NCI-H2029 treated with DMSO at 0.1 percent for 48 hours (cell line): ENCODE measurements at places on chromosomes 4 and X.

DNA sequence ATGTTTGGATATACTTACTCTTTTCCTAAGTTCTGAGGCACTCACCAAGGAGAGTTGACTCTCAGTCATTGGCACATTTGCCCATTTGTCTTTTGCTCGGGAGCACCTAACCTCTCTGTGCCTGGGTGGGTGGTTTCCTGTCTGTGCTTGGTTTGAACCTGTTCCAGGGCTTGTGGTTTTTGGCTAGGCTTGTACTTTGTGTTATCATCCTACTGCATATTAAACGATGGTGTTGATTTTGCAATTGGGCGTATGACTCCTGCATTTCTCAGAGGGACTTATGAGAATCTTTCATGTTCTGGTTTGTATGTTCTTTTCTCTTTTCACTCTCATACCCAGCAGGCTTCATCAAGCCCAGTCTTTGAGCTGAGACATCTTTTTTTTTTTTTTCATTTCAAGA is 161.7 kb downstream of the BTC start:
- peak; percentile 16 for DNase-seq

DNA sequence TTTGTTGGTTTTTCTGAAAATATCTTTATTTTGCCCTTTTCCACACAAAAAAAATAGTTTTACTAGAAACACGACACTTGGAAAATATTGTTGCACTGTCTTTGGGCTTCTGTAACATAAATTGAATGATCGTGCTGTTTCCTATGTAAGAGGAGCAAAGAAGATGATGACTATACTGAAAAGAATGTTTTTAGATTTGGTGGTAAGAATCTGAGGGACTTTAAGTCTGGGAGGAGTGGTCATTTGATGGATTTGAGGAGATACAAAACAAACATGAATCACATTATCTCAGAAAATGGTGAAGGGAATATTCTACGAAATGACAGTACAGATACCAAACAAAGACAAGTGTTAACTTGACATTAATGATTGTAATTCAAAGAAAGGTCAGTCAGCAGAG is 328.8 kb downstream of the ADAM29 start:
- DNase-seq: no peak

DNA sequence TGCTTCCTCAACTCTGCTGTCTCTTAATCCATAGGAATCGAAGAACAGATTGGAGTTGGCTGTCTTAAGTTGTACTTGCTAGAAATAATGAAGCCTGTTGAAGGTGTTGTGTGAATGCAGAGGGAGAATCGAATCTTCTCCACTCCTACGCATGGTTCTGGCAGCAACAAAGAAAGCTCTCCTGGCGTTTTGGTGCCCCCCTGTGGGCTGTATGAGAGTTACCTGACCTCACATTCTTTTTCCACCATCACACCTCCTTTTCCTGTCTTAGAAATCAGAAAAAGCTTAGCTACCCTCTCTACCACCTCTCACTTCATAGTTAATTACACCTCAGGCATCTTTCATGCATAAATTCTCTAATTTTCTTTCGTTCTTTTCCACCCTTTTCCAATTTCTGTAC is 16.3 kb downstream of the KLF8 start:
- peak; percentile 5 for DNase-seq

DNA sequence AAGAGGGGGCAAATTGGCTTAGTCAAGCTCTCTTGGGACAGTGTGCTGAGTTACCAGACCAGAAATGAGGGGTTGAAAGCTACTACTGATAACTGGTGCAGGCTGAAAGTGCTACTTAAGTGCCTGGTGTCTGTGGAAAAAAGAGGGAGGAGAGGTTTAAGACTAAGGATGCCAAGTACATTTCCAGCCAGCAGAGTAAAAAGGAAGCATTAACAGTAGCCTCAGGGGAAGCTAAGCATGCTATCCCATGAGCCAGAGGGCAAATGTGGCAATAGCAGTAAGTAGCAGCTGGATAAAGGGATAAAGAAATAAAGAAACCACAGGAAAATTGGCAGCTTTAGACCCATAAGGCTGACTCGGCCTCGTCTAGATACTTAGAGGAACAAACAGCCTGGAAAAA is 196.3 kb upstream of the MAB21L2 start:
- DNase-seq: peak; percentile 15

GRCh38 chr4:98928131-98928504 is 815 bp downstream of the EIF4E start:
- peak; percentile 35 for DNase-seq

GRCh38 chr4:151801547-151802516 is 41.0 kb upstream of the GATB start:
- peak; percentile 3 for DNase-seq

DNA sequence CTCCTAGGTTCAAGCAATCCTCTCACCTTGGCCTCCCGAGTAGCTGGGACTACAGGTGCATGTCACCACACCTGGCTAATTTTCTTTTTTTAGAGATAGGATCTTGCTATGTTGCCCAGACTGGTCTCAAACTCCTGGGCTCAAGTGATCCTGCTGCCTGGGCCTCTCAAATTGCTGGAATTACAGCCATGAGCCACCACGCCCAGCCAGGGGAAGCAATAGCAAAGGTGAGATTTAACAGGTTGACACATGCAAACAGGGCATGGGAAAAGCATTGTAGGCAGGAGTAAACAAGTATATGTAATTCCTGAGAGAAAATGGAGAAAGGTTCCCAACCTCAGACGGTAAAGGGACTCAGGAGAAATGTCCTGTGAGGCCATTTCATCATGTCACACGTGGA is 33.6 kb upstream of the TBL1X start:
- no peak for DNase-seq

GRCh38 chr4:23355258-23355657 is 534.6 kb downstream of the PPARGC1A start:
- DNase-seq: no peak

DNA sequence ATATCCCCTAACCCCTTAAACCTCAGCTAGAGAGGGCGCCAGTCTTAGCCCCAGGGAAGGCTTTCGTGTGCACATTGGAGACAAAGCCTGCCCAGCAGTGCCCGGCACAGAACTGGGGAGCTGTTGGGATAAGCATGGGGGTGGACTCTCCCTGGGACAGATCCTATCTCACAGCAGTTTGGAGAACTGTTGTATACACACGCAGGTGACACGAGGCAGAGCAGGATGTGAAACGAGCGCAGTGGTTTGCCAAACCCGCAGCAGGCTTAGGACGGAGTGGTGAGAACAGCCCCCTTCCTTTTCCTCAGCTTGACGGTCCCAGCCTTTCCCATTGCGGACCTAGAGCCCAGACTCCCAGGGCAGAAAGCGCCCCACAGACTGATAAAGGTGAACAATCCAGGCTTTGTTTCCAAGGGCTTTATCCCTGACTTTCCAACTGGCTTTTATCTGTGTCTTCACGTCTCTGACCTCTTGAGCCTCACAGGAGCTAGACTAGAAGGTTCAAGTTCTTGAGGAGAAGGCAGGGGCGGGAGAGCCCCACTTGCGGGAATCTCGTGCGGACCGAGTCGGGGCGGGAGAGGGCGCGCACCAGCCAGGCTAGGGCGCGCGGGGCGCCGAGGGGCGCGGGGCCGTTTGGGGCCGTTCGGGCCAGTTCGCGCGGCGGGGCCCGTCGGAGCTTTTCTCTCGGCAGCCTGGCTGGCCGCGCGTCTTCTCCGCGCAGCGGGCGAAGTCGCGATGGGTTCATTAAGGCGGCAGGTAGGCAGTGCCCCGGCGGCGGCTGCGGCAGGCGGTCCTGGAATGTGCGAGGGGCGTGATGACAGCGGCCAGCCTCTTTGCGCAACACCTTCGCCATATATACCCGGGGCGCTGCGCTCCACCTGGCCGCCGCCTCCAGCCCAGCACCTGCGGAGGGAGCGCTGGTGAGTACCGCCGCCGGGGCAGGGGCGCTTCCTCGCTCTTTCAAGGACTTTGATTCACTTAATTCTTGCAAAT is at the start of gene SLC34A2:
Gene SLC34A2, plus strand, starts transcription at position 881 of the 993 bp plus-strand sequence. CDS start 6,650 bp downstream, outside the sequence.
- no peak for DNase-seq

DNA sequence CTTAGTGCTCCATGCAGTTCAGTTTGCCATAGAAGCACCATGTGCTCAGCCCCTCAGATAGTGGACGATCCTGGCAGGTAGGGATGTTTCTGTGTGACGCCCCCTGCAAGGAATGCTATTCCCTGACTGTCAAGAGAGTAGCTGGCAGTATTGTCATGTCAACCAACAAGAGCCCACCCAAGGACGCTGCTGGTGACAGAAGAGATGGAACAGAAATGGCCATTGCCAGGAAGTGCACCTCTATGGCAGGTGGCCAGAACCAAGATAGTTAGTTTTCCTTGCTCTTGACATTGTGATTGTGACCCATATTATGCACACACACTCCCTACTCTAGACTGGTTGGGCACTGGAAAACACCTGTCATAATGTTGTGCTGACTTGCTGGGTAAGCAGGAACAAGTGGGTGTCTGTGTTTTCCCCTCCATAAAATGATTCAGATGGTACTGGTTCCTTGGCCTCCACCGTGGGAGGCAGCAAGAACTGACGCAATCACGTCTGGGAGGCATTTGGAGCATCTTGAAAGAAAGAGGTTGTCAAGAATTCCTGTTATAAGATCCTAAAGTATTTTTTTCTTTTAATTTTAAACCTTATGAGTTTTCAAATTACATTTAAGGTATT is 507.9 kb downstream of the MID1IP1 start:
- peak; percentile 33 for DNase-seq

GRCh38 chr4:37324546-37324945 is 80.0 kb downstream of the NWD2 start:
- DNase-seq: peak; percentile 20

DNA sequence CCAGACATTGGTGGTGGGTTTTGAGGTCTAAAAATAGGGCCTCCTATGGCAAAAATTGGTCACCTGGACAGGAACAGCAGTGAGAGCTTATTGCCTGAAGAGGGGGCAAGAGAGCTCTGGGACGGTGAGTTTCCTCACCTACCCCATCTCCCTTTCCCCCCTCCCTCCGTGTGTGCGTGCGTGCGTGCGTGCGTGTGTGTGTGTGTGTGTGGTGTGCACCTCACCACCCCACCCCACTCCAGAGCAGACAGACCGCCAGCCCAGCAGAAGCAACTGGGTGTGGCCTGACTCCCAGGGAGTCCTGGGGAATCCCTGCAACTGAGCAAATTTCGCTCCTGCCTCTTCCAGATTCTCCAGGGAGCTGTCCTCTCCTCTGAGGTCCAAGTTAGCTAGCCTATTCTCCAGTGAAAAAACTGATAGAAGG is 44.7 kb downstream of the PRPS1 start:
- no peak for DNase-seq

- no peak for DNase-seq
Measured at GRCh38 chr4:59063015-59063720, 1953.0 kb upstream of the IGFBP7 start.

DNA sequence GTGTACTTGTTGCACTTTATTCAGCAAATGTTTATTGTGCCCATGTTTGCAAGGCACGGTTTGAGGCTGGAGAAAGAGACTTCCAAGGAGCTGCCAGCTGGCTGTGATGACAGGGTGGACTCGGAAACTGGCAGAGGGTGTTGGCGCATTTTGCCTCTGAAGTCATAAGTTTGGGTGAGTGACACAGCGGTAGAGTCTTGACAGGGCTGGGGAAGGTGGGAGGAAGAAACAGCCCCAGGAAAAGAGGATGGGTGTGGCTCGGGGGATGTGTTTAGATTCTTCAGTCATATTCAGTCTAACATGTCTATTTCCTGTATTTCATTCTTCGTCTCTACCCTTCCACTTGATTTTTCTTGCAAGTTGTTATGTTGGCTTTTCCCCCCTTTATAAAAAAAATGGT is 77.0 kb upstream of the STOX2 start:
- no peak for DNase-seq

DNA sequence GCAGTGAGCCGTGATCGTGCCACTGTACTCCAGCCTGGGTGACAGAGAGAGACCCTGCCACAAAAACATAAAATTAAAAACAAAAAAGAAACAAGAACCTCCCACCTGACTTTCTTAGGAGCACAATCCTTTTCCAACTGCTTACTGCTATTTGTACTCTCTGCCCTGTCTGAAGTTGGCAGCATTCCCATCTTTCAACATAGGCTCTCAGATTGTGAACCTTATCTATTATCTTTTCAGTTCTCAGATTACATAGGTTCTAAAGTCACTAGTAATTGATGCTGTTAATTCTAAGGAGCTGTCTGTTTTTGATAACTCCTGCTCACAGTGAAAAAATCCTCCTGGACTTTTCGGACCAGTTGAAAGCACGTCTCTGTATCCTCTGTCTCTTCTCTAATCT is 812.2 kb upstream of the CT83 start:
- no peak for DNase-seq

DNA sequence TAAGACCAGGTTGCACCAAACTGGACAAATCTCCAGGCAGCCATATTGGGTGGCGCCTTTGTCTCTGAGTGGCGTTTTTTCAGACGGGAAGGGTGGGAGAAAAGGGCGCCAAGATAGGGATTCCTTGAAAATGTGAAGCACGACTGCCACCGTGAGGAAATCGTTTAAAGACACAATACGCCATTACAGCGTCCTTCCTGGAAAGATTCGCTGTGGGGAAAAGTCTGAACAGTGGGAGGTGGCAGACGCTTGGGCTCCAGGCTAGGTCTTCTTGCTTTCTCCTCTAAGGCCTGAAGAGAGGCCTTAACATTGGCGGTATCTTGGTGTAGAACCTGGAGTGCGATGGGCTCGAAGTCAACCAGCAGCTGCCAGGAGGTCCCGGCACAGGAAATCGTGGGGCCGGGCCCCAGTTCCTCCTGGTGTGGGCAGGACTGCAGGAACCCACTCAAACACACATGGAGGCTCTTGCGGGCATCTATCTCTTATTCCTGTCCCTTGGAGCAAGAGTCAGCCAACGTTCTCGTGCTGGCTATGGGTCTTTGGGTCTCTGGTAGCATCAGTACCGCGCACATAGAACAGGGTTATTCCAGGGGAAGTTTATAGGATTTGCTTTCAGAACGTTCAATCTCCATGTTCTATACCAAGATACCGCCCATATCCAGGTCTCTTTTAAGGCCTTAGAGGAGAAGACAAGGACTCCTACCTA is 208.8 kb downstream of the OR13H1 start:
- DNase-seq: no peak

DNA sequence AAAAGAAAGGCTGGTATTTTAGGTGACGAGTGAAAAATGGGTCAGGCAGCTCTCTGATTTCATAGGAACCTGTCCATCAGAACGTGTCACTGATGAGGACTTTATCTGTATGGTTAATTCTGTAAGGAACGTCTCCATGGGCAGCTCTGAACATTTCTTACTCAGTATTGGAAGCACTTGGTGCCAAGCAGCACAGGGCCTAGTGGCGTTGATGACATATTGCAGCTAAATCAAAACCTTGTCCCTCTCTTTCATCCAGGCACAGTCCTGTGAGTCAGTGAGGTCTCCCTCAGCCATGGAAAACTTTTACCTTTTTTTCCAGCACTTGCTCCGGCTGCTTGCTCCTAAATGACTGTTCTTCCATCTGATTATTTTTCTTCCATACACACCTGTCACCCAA is 301.9 kb downstream of the DHX15 start:
- DNase-seq: no peak

DNA sequence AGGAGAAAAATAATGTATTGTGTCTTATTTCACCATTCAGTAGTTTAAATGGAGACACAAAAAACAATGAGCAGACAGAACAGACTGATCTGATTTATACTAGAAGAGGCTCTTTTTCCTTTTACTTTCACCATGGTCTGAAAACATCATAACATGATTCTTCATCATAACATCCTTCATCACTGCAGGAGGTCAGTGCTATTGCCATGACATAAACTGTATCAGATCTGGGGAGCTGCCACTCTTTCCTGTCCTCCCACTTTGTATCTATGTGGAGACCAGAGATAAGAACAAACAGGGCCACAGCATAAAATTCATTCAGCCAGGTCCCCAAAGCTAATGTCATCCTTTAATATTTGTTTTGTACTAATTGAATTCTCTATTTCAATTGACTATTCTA is 25.2 kb downstream of the SOD3 start:
- DNase-seq: no peak

- DNase-seq: no peak
Measured at GRCh38 chr4:89757154-89757719, 79.7 kb downstream of the SNCA start.
